ENCODE measurements at places on chromosomes 13 and 19. TPM values are rescaled to one million over a fixed set of nuclear protein-coding genes. Genes with fewer than 3 reads are reported as not detected.

DNA sequence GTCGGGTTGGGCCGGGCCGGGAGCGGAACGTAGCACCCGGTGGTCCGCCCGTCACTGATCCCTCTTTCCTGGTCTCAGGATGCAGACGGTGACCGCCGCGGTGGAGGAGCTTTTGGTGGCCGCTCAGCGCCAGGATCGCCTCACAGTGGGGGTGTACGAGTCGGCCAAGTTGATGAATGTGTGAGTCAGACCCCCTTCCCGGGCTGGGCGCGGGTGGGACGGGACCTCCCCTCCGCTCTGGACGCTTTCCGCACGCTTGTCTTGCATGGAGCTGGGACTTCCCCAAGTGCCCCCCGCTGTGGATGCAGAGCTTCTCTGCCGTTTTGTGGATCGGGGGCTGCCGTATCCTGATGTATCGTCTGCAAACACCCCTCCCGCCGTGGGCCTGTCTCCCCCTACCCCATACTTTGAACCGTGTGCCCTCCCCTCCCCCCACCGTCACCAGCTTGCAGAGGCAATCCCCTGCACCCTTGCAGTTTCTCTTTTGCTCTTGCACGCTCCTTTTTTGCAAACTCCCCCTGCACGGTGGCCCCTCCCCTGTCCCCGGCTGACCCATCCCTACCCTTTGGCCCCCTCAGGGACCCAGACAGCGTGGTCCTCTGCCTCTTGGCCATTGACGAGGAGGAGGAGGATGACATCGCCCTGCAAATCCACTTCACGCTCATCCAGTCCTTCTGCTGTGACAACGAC, 669 bp downstream of the GADD45B start:
- DNase-seq: peak; percentile 65

DNA sequence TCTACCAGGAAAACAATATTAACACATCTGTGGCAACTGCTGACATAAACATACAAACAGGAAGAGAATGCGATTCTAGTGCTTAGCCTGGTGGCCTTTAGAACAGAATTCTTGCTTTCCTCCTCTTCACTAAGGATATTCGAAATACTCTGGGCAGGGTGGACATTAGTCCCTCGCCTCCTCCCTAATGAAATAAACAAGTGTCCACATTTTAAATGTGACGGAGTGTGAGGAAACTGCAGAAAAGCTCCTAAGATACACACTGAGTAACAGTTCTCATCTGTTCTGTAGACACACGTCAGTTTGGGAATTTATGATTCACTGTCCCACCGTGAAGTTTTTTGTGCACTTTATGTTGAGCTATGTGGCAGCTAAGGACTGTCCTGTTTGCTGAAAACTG, 639 bp downstream of the STARD13 start:
- DNase-seq: no peak

GRCh38 chr19:7725791-7726190, 6.1 kb downstream of the CLEC4G start:
- DNase-seq: no peak

DNA sequence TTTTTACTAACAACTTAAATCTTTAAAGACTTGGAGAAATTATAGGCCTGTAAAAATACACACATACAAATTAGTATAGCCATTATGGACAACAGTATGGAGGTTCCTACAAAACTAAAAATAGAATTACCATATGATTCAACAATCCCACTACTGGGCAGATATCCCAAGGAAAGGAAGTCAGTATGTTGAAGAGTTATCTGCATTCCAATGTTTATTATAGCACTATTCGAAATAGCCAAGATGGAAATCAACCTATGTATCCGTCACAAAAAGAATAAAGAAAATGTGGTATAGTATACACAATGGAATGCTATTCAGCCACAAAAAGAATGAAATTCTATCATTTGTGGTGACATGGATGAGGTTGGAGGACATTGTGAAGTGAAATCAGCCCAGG, 37.2 kb downstream of the SLITRK1 start:
- no peak for DNase-seq

GRCh38 chr13:62510906-62511655, 1095.4 kb upstream of the PCDH20 start:
- no peak for DNase-seq

DNA sequence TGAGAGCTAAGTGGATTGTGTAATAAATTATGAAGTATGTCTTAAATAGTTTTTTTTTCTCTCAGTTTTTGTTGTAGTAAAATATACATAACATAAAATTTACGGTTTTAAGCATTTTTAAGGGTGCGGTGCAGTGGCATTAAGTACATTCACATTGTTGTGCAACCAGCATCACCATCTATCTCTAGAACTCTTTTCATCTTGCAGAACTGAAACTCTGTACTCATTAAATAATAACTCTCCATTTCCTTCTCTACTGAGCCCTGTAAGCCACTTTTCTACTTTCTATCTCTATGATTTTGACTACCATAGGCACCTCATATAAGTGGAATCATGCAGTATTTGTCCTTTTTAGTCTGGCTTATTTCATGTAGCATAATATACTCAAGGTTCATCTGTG, 87.1 kb downstream of the GJA3 start:
- no peak for DNase-seq

GRCh38 chr13:44662515-44662914, 86.4 kb upstream of the TSC22D1 start:
- no peak for DNase-seq

DNA sequence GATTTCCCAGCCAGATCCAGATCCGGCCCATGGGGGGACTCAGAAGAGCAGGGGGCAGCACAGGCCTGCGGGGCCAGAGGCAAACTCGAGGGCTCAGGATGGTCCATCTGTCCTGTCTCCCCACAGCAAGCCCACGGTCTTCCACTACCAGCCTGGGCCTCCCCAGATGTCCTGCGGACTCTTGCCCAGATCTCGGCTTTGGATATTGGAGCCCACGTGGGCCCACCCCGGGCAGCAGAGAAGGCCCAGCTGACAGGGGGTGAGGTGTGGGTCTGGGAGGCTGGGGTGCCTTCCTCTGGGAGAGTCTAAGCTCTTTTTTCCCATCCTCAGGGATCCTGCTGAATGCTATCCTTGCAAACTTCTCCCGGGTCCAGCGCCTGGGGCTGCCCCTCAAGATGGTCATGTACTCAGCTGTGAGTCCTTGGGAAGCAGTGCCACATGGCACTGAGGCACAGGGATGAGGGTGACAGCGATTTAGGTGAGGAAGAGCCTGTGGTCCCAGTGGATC, 3.4 kb downstream of the ACP4 start:
- DNase-seq: no peak

GRCh38 chr19:54275951-54276350, 5.0 kb downstream of the LILRB2 start:
- no peak for DNase-seq

DNA sequence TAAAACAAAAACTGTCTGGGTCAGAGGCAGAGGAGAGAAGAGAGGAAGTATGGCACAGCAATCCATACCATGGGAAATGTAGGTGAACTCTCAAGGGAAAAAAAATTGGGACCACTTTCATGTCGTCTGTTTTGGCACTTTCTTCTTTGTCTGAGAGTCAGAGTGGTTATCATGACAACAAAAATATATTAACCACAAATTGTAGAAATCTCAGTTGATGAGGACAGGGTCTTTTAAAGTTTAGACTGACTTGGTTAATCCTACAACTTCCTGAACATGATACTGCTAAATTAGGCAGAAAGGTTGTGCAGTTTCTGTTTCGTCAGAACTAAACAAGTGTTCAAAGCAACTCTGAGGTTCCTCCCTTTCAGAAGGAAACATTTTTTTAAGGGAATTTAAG, 15.2 kb downstream of the KLF5 start:
- no peak for DNase-seq

- DNase-seq: peak; percentile 54
These were observed 989 bp upstream of the SSC5D start for GRCh38 chr19:55486971-55487923.

NOSIP gene
- total RNA-seq: 87.0 TPM

RASIP1 gene
- total RNA-seq: 0.16 TPM

CARD8 gene
- 47.6 TPM for total RNA-seq

Data from activated T-cell treated with anti-CD3 and anti-CD28 coated beads, Interleukin-2, amount 50 U/mL, for 4 hours (primary cell).